ENCODE measurements at places on chromosomes 2 and 18.

GRCh38 chr18:58218117-58218516 is 174.1 kb downstream of the NEDD4L start:
- no peak for DNase-seq

- no peak for DNase-seq
These were observed 56.4 kb downstream of the NRXN1 start for GRCh38 chr2:50975546-50975945.

GRCh38 chr2:190088917-190089316 is 26.4 kb upstream of the MSTN start:
- DNase-seq, result peak; percentile 47

DNA sequence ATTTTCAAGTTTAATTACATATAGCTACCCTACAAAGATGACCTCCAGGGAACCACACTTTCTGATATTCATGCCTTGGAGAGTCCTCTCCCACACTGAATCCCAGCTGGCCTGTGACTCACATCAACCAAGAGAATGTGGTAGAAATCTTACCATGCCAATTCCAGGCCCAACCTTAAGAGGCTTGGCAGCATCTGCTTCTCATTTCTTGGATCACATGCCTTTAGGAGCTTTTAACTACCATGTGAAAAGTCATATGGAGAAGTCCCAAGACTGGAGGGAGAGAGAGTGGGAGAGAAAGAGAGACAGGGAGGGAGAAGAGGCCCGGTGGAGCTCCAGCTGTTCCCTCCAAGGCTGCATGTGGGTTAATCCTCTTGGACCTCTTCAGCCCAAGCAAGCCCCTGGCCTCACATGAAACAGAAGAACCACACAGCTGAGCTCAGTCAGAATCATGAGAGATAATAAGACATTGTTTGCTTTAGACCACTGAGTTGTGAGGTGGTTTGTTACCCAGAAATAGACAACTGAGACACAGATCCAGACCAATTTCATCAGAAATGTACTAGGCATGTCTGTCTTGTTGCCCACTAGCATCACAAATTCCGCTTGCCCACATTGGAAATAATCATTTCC is 190.7 kb downstream of the MTCL1 start:
- DNase-seq, result peak; percentile 75

DNA sequence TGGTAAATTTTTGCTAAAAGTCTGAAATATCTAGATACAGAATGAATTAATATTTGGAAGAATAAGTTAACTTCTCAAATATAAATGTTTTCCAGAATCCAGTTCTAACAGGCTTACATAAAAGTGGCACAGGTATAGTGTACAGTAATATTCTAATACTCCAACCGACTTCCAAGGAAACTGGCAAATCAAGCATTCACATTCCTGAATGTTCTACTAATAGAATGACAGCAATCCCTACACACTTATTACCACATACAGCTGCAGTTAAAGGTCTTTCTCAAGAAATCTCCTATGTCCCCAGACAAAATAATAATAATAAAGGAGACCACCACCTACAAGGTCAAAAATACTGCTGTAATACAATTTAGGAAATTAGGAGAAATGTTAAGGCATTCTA is 31.9 kb downstream of the TMEM131 start:
- DNase-seq, result no peak

- DNase-seq, result no peak
These were observed 5.8 kb upstream of the RIF1 start for GRCh38 chr2:151403914-151404313.

- DNase-seq, result no peak
These were observed 5.8 kb downstream of the DNMT3A start for GRCh38 chr2:25335971-25336370.

GRCh38 chr18:7565677-7566076 is 1.4 kb upstream of the PTPRM start:
- DNase-seq, result no peak

Data from fibroblast of skin of left quadriceps (primary cell).